ENCODE measurements at places on chromosomes 7 and 10.

DNA sequence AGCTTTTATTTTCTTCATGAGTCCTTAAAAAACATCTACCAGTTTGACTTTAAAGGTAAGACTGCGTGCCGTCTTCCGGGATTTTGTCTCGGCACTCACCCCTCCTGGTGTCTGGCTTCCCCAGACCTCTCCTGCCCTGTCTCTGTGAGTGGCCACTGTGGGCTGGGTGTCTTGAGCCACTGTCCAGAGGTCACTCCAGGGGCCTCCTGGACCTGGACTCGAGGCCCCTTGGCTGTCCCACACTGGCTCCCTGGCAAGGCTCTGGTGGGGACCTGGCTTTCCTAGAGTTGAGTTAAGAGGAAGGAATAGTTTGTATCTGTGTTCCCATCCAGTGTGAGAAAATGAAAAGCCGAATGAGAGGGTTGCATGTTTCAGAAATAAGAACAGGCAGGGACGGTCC lies 95.5 kb downstream of the NKX6-2 start:
- no peak for DNase-seq

GRCh38 chr10:81759111-81759510 lies 115.9 kb upstream of the NRG3 start:
- no peak for DNase-seq

DNA sequence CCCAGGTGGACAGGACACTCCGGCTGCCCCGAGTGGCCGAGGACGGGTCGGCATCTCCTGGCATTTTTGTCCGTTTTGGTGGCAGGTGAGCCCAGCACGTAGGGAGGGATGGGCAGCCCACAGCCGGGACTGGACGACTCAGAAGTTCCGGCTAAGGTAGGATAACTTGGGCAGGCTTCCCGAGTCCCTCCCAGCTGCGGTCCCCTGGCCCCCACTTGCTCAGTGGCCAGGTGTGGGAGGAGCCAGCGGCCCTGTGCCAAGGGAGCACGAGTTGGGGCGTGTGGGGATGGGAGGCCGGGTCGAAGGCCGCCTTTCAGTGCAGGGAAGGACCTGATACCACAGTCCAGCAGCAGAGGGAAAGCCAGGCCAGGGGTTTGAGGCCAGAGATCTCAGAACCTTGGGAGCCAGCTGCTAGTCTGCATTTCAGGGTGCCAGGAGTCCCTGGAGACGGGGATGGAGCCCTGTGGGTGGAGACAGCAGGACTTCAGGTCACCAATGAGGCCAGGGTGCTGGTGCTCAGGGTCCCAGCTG lies 58.5 kb downstream of the PWWP2B start:
- DNase-seq: no peak

GRCh38 chr10:30417301-30417700 lies 16.7 kb upstream of the MAP3K8 start:
- no peak for DNase-seq

GRCh38 chr7:2483494-2483893 lies 7.3 kb upstream of the GRIFIN start:
- DNase-seq: no peak

DNA sequence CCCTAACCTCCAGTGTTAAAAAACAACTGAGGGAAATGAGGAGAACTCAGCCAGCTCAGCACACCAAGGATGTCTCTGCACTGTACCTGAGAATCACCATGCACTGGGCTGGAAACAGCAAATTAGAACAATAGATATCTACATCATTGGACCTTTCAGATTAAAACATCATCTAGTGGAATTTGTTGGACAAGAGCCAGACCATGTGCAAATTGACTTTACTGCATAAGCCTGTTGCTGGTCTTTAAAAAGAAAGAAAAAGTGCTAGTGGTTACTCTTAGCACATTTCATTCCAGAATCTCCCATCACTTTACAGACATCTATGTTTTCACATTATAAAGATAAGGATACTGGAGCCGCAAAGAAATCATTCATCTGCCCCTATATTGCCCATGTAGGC lies 75.4 kb downstream of the FGFR2 start:
- no peak for DNase-seq

DNA sequence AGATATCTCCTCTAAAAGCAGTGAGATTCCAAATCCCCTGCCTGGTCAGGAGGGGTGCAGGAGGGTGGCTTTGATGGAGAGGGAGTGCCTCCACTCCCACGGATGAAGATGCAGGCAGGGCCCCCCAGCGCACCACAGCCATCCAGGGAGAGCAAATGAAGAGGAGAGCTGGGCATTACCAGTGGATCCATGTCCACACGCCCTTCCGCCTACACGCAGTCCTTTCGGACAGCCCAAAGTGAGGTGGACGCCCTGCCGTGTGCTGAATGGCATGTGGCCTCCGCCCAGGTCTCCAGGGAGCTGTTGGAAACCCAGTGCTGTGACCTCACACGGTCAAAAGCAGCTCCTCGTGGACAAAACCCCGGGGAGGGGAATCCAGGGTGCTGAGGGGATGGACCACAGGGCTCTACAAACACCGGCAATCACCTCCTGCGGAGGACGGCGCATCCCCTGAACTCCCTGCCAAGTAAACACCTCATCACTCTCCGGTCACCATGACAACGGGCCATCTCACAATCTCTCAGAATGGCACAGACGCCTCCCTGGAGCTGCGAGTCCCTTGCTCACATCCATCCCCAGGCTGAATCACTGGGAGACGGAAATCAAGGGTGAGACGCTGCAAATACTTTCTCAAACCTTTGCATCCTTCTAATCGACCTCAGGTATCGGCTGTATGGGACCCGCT lies 35.0 kb upstream of the DNAAF5 start:
- no peak for DNase-seq

- no peak for DNase-seq
Observed at GRCh38 chr7:123749537-123749857, 694 bp upstream of the WASL start.

DNA sequence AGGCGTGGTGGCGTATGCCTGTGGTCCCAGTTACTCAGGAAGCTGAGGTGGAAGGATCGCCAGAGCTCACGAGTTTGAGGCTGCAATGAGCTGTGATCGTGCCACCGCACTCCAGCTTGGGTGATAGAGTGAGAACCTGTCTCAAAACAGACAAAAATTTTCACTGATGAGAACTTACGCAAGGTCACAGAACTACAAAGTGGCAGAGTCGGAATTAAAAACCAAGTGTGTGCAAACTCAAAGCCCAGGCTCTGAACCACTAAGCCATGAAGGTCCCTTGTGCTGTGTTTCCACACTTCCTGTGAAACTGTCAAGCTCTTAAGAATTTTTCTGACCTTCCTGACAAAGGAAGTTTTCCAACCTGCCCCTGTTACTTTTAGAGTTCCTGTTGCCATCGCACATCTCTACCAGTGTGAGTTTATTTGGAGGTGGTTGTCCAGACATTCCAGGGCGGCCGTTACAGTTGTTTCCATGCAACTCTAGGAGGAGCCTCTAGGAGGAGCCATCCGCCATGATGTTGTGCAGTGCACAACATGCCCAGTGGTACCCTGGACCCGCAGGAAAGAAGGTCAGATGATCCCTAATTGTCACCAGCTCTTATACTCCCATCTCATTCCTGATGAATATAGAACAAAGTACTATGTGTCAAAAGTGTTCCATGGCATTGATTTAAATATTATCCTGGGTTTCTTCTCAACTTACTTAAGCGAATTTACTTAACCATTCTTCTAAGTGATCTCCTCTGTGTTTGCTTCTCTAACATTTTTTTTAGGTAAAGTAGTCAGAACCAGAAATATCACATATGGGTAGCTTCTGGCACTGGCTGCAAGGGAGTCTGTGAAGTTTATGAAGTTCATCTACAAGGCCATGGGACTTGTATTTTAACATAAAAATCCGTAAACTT lies 49.0 kb upstream of the LYZL1 start:
- no peak for DNase-seq
